HuH-7.5 (cell line): ENCODE measurements at places on chromosomes 13 and 19.

DNA sequence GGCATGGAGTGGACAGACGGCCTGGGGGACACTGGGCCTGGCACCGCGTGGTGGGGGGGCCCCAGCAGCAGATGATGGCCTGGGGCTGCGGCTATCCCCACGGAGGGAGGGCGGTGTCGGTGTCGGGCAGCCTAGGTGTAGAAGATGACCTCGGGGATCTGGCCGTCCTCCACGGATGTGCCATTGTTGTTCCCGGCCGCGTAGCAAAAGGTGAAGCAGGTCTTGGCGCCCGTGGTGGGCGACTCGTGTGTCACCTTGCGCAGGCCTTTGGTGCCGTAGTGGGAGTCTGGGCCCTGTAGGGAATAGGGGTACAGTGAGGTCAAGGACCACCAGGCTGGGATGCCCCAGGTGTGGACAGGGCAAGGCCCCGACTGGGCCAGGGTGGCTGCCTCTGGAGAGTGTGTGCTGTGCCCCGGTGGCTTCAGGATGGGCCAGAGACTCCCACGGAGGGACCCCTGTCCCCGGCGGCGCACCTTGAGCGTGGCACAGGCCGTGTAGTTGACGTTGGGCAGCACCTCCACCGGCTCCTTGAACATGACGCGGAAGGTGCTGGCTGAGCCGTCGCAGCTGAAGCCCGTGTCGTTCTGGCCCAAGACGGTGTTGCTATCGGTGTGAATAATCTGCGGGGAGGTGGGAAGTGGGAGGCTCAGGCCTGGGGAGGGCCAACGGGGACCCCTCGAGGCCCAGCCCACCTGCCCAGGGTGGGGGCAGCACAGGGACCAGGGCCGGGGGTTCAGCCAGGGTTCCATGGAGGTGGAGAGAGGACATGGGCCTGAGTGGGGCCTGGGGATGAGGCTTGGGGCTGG is 29.0 kb downstream of the BTBD2 start:
- no peak for DNase-seq

DNA sequence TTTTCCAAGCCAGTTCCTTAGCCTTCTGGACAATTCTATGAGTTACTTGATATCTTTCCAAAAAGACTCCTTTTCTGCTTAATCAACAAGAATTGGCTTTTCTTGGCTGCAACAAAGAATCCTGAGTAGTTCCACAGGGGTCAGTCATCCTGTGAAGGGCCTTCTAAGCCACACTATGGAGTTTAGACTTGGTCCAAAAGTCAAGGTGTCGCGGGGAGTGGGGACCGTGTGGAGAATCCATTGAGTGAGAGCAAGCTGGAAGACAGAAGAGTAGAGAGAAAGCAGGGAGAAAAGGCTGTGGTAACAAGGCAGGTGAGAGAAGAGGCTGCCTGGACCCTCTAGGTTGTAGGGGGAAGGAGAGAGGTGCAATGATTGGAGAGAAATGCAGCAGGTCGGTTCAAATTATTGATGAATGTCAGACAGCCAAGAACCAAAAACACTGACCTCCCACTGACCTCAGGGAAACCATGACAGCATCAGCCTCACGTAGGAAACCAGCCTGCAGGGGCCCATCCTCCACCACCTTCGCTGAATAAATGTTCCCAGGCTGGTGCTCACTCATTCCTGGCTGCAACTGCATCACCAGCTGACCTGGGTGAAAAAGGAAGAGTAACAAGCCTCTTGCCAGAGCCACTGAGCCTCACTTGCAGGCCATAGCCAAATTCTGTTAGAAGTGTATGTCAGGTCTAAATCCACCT is 7.1 kb upstream of the IFT88 start:
- no peak for DNase-seq

GRCh38 chr19:7731218-7731595 is 703 bp downstream of the CLEC4G start:
- DNase-seq, result no peak

- DNase-seq, result no peak
Observed at GRCh38 chr19:22286151-22286810, at the start of gene ZNF729. Gene ZNF729 (plus strand): TSS chr19:22286441. CDS start chr19:22286526, 85 bp downstream.
